ENCODE measurements at places on chromosomes 5 and 9.

DNA sequence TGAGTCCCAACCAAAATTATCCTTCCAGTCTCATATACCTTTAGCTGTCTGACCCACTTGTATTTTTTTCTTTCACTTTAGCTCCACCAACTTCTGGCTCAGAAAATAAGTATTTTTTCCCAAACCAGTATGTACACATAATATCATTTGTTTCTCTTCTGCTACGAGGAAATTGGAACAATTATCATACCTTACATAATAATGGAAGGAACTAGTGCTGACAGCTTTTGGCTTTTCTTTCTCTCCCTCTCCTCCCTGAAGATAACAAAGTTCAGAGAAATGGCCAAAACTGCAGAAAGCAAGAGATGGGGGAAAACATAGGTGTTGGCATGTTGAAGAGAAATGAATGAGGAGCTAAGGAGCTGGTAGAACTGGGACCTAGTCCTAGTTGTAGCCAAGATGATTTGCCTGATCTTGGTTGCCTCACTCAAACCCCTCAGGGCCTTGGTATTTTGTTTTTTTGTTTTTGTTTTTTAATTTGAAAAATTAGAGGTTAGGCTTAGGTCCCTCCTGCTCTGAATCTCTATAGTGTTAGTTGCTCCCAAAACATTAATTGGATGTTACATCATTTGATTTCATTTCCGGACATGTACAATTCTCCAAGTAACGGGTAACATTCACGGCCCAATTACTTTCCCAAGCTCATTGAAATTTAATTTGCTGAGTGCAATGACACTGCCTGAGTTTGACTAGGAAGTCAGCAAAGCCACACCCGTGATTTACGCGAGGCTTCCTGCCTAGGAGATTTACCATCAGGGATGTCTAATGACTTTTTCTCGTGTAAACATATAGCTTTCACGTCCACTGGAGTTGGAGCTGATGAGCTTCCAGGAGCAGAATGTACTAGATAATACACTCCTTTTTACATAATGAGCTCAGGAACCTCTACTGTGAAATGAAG lies 291.6 kb downstream of the TLE1 start:
- no peak for DNase-seq

GRCh38 chr5:56641635-56642260 lies 173.6 kb upstream of the MAP3K1 start:
- DNase-seq = no peak

GRCh38 chr5:173823721-173824567 lies 64.2 kb upstream of the CPEB4 start:
- DNase-seq = no peak

GRCh38 chr9:135530146-135530545 lies 8.9 kb downstream of the LCN1 start:
- no peak for DNase-seq

GRCh38 chr9:19176856-19177255 lies 49.6 kb upstream of the PLIN2 start:
- DNase-seq = no peak

DNA sequence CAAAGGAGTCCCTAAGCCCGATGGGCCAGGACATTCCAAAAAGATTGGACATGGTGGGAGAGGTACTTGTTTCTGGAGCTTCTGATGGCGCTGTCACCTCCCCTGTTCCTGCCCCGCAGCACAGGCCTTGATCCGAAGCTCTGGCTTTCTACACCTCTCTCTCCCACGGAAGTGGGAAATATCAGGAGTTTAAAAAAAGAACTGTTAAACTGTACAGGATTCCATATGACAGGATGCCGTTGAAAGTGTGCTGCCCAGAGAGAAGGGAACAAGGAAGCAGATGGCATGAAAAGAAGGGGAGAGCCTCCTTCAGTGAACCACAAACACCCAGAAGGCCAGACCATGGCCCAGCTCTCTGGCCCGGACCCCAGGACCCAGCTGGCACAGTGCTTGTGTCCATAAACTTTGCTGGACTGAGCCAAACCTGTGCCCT lies 26.8 kb upstream of the SLC2A8 start:
- no peak for DNase-seq

DNA sequence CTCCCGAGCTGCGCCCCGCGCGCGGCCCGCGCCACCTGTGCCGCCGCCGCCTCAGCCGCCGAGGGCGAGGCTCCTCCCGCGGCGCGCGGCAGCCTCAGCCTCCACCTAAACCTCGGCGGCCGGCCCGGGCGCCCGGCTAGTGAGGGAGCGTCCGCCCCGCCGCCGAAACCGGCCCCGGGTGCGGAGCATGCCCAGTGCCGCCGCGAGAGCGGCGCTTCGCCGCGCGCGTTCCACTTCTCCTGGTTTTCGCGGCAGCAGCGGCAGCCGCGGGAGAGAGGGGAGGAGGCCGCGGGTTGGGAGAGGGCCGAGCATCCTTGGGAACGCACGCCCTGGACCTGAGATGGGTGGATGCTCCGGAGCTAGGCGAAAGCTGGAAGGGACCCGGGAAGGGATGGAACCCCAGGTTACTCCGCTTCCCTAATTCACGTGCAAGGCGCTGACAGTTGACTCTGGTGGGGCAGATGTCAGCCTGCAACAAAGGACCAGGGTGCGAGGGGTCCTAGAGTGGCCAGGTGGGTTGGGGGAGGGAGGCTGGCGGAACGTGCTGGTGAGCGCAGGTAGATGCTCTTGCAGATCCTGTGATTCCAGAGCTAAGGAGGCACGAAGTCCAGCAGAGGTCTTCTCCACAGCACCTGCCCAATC lies at the start of gene CTNND2:
Gene CTNND2, minus strand, starts transcription at position 182 of the 642 bp plus-strand sequence. CDS start 593 bp downstream, outside the sequence.
- DNase-seq = peak; percentile 86

- DNase-seq = no peak
These were observed 82.9 kb downstream of the ADAMTS2 start for GRCh38 chr5:179262126-179262920.

DNA sequence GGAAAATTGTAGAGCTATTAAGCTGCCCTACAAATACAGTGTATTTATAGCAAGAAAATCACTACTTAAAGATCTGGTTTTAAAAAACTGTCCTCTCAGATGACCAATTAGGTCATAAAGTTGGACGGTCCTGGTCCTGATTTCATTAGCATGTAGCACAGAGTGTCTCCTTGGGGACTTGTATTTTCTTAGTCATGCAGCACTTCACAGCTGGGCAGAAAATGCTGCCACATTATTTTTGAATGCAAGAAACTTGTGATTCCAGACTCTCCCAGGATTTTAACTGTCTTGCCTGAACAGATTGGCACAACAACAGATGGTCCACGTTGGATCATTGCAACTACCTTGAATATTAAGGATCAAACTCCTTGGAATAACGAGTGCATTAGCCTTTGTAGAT lies 348.1 kb upstream of the SGCD start:
- DNase-seq = no peak

- no peak for DNase-seq
These were observed 57.6 kb downstream of the SPOCK1 start for GRCh38 chr5:137441476-137441875.

DNA sequence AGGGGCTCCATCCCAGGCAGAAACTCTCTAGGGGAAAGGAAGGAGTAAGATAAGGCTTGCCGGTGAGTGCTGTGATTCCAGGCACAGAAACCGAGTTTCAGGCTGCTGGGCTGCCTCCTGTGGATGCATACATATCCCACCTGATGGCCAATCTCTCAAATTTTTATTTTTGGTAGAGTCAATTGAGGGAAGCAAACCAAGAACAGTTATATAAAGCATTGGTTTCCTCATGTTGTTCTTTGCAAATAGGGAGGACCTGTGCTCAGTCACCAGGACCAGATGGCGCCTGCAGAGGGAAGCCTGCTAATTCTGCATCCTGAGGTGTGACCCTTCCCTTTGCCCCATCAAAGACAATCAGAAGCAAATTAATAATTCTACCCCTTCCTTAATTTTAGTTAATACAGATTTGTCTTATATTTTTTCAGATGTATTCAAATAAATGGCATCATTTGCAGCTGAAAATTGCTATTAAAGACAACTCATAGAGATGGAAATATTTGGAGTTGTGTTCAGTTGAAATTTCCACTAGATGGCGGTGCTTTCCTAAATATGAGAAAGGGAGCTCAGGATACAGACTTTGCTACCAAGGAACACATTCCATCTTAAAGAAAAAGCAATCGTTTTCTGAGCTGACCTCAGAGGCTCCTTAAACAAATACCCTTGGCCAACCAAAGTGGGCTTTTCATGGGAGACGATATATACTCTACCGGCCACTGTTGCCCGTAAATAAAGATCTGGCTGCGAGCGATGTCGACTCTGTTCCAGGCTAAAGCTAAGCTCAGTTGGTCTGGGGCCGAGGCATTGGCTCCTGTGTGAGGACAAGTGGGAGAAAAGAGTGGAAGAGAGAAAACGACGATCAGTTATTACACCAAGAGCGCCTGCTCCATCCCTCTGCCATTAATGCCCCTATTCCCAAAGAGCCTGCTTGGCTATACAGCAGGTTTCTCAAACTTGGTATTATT lies 225.7 kb upstream of the KLF9 start:
- no peak for DNase-seq

- no peak for DNase-seq
These were observed 24.0 kb upstream of the ASPN start for GRCh38 chr9:92506184-92506857.

DNA sequence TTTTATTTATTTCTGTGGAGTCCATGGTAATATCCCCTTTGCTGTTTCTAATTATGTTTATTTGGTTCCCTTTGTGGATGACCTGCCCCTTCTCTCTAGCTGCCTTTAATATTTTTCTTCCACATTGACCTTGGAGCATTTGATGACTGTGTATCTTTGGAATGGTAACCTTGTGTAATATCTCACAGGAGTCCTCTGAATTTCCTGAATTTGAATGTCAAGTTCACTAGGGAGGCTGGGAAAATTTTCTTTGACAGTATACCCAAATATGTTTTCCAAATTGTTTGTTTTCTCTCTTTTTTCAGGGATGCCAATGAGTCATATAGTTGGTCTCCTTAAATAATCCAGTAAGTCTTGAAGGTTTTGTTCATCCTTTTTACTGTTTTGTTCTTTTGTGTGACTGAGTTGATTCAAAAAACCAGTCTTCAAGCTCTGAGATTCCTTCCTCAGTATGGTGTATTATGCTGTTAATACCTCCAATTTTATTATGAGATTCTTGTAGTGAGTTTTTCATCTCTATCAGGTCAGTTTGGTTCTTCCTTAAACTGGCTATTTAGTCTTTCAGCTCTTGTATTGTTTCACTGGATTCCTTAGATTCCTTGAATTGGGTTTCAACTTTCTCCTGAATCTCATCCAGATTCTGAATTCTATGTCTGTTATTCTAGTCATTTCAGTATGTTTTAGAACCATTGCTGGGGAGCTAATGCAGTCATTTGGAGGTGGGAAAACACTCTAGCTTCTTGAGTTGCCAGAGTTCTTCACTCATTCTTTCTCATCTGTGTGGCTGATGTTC lies 349.0 kb upstream of the TARS1 start:
- DNase-seq = no peak

DNA sequence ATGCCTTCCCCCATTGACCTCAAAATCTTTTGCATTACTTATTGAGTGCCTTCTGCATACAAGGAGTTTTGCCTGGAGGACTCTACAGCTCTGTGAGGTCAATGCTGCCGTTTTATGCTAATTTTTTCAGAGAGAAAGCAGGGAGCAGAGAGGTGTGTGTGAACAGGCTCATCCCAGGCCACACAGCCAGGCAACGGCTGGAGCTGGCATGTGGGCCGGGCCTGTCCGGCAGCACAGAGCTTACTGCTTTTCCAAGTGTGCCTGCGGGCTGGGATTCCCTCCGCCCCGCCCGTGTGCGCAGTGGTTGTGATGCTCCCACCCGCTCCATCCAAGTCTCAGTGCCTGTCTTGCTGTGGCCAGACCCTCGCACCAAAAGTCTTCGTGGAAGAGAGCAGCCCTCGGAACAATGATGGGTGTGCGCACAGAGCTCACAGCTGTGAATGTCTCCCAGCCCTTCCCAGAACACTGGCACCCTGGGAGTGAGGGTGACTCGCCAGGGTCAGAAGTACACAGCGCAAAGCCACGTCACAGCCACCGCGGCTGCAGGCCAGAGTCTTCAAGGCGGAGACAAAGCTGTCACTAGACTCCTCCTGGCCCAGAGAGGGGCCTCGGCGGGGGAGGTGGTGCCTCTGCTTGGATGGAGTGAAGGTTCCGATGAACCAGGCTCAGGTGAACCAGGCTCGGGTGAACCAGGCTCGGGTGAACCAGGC lies 82.8 kb downstream of the COL5A1 start:
- no peak for DNase-seq

- peak; percentile 13 for DNase-seq
These were observed 63.1 kb upstream of the RANBP6 start for GRCh38 chr9:6078382-6079105.

DNA sequence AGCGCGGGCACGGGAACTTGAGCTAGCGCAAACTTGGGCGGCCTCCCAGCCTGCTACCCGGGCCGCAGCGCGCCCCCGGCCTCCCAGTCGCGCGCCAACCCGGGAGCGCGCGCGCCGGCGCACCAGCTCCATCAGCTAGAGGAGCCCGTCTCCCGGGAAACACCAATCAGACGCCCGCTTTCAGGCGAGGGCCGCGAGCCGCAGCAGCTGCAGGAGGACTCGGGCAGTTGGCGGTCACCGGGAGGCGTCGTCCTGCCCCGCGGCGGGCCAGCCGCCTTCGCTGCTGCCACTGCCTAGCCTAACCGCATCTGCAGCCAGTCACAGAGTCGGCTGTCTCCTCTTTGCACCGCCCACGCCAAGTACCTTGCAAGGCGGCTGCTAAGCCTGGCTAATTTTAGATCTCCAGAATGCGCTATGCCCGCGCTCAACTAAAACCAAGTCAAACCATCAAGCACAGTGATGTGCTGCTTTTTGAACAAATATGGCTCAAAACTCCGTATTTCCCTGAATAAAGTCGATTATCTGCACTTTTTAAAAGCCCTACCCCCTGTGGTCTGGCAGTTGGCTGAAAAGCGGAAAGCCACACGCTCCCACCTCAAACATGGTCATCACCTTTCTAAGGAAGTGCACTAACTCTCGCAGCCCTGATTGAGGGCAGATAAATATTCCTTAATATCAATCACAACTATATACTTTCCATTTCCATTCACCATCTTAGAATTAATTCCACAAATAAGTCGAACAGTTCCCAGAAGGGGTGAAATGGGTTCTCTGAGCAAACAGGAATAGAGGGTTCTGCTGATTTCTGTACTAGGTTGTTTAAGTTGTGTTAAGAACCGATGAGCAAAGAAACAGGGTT lies 221.8 kb downstream of the MEF2C start:
- peak; percentile 97 for DNase-seq

- DNase-seq = no peak
These were observed 8.5 kb upstream of the ANGPTL2 start for GRCh38 chr9:127130661-127131538.

DNA sequence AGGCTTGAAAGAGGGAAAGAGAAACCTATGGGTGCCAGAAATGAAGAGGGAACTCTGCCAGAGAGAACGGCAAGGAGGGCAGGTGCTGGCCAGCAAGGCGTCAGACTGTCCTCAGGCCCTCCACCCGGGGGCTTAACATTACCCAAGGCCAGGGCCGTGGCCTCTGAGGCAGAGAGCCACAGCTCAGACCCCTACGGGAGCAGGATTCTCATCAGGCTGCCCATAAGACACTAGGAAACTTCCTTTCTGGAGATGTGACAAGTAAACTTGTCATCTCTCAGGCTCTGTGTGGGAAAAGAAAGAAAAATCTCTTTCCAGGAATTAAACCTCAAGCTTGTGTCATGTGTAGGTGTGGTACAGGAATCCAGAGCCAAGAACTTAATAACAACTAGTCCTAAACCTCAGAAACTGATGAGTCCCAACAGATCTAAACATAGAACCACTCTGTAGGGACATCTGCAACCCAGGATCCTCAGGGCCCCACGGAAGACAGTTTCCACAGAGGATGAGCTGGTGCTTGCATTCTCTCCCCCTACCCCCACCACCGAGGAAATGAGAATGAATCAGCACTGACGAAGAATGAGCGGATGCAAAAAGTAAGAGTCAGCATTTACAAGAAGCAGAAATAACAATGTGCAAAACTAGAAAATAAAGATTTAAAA lies 74.3 kb downstream of the DCP2 start:
- DNase-seq = no peak

Data from WTC11 (cell line).